Activated T-helper 17 cell treated with anti-CD3 and anti-CD28 coated beads, Interleukin-2, amount 50 U/mL, for 72 hours (primary cell): ENCODE measurements at places on chromosomes 2 and 18. TPM values are rescaled to one million over a fixed set of nuclear protein-coding genes. Genes with fewer than 3 reads are reported as not detected.

DNA sequence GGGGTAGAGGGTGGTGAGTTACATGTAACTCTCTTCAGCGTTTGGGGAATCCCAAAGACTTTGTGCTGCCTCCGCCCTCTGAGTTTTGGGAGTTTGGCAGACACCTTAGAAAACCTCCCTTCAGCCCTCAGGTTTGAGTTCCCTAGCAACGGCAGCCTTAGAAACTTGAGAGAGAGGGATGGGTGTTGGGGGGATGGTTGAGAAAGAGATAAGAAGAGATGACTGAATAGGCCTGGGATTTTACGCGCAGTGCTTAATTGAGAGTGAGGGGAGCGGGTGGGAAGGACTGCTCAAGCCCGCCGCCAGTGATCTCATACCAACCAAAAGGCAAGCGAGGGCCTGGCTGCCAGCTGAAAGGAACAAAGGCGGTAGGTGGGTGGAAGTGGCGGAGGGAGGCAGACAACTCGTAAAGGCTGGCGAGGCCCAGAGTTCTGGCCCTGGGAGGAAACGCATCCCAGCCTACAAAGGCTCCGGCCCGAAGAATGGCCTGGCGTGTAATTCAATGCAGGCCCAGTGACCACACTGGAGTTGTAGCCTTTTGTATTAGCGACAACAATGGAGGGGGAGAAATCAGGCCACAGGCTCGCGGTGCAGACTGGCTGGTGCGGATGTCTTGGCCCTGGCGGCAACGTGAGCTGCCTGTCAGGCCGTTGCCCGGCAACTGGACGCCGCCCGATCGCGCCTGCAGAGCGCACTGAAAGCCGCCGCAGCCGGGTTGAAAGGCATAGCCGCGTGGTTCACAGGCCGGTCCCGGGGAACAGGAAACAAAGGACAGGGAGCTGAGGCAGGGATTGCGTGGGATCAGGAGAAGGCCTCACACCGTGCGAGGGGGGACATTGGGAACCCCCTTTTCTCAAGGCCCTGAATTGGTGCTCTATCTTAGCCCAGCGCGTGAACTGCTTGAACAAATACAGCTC is 39.9 kb upstream of the DARS1 start:
- ATAC-seq: peak; percentile 63

DNA sequence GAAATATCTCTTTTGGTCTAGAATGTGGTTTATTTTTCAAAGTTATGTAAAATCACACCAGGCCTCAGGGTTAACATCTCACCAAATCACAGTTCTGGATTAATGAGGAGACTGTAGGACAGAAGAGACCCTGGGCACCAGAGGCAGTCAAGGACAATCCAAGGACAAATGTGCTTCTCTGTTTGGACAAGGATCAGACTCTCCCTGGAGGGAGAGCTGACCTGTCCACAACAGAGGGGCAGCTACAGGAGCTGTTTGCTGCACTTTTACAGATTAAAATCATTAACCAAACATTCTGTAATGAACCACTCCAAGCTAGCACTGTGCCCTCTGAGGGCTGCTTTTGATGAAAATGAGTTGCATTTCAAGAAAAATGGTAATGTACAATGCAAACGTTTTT is 690.6 kb upstream of the SLC8A1 start:
- no peak for ATAC-seq

GRCh38 chr2:222912117-222912516 is 51.3 kb downstream of the ACSL3 start:
- ATAC-seq: no peak

GRCh38 chr2:37671009-37671815 is at the start of gene CDC42EP3:
Gene CDC42EP3 (minus strand): TSS chr2:37671642. CDS start chr2:37646587, 25,055 bp downstream.
- peak; percentile 79 for ATAC-seq

- ATAC-seq: no peak
These were observed 87.8 kb downstream of the LRATD1 start for GRCh38 chr2:14720319-14720718.

DNA sequence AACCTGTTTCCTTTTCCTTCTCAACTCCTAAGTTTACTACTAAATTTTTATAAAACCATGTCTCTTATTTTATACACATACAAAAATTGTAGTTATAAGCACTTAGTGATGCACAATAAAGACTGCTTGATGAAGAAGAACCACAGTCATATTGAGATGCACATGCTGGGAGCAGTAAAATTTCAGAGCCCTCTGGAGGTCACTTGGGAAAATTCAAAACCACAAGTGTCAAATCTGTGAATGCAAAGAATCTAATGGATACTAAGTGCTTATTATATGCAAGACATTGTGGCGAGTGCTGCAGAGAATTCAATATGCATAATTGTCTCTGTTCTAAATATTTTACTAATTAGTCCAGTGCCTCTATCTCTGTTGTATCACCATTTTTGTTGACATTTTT is 180.5 kb downstream of the VWC2L start:
- ATAC-seq: no peak

GRCh38 chr2:190815226-190815625 is 65.4 kb upstream of the GLS start:
- no peak for ATAC-seq

DNA sequence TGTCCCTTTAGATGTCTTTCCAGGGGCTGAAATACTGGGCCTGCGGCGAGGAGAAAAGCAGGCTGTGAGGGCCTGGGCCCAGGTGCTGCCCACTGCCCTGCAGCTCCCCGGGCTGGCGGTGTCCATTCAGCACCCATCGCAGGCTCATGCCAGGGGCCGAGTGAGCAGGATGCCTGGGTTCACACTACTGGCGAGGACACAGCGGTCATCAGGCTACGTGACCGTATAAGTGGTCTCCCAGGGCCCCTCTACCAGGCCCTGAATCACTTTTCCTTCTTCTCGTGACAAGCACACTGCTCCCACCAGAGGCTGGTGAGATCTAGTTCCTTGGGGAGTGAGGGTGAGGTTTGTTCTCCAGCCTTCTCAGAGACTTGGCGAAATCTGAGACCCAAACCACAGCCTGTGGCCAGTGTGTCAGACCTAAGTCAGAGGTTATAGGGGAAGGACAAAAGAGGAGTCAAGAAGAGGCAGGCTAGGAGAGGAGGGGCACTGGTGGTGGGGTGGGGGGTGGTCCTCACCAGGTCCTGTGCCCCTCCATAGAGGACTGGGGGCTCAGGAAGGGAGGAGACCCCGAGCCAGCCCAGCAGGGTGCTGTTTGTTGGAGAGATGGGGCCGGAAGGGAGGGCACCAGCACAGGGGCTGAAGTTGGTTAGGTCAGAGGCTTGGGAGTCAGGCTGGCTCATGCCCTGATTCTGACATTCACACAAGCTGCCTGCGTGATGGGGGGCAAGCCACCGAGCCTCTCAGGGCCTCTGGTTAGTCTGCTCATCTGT is 6.6 kb upstream of the SEMA4C start:
- ATAC-seq: peak; percentile 39

DNA sequence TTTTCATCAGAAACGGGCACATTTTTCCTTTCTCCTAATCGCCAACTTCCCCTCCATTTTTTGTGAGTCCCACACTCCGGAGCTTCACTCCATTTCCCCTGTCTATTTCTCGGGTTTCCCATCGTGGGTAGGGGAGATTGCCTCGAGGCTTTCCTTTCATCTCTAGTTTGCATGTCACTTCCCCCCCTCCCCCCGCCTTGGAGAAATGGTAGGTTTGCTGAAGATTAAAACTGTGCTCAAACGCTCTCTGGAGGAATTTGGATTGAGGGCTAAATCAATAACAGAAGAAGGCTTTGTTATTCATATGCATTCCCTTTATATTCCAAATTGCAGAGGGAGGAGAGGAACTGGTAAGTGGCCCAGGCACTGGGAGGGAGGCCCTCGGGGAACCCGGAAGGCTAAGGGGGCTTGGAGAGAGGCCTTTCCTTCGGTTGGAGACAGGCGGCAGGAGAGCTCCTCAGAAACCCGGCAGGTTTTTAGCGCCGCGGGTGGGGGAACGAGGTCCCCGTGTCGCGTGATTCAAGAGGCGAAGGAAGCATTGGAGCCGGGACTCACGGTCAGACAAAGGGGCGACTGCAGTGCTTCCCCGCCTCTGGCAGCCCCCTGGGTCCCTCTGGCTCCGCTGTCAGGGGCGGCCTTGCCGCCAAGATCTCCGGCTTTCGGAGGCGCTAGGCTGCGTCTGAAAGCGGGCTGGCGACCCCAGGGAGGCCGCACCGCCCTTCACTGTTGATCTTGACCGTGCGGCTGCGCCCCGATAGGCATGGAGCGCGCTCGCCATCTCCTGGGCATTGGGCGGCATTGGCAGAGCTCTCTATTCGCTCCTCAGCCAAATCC is 2.4 kb upstream of the HOXD12 start:
- ATAC-seq: peak; percentile 38

DNA sequence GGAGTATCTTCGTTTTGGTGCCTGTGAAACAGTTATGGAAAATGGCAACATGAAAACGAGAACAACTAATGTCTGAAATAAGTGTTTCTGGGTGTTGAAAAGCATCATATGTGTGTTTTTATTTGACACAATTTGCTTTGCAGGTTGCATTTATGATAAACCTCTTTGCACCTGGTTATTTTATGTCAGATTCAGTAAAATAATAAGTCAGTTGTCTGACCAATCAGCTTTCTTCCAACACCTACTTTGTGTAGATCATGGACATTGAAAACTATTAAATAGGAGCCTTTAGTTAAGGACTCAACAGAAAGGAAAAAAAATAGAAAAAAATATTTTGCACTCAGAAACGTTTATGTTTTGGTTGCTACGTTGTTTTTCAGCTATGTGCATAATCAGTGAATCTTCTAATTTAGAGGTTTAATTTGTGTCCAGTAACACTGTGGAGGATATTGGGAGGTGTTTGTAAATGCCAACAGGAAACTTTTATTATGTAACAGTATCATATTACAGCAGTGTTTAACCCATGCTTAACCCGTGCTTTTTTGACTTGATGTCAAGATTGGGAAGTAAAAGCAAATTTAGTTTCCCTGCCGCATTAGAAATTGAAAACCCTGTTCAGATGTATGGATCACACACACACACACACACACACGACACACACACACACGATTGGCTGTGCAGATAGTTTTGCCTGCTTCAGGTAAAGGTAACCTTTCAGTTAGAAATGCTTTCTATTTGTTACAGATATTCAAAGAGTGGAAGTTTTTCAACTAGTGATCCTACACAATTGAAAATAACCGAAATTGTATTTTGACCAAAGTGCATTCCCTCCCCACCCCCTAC is 2.6 kb downstream of the PKP4 start:
- no peak for ATAC-seq

DNA sequence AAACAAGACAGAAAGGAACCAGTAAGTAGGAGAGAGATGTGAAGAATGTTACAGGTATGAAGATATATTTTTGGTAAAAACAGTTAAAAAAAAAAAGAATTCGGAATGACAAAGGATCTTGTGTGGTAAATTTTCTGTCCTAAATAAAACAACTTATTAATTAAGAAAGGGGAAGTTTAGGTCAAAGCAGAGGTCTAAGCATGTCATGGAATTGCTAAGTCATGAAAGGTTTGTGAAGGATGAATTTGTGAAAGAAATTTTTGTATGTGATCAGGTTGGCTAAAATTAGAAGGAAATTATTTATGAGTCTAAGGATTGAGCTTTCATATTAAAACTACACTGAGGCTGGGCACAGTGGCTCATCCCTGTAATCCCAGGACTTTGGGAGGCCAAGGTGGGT is 11.1 kb upstream of the ALPG start:
- ATAC-seq: no peak

DNA sequence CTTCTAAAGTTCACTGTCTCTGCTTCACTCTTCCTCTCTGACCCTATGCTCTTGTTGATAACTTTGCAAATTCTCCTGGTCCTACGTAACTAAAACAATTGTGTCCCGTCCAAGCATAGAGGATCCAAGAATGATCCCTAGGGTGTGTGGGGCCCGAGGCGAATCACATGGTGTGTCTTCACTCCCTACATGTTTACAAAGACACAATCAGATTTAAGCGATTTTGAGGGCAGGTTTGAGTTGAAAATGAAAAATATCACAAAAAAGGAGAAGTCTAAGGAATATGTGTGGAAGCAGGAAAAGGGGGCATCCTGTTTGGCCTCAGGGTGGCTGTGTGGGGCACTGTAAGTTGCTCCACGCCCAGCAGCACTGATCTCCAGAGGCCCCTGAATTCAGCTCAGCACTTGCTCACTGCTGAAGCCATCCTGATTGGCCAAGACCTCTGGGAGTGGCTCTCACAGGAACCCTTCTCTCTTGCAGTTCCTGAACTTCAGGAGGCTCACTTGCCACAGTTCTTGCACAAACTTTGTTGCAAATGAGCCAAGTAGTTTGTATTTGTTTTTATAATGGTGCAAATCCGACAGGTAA is 363.6 kb downstream of the ZNF521 start:
- ATAC-seq: no peak

- ATAC-seq: no peak
These were observed 28.3 kb upstream of the DNAJC27 start for GRCh38 chr2:25000036-25000435.

DNA sequence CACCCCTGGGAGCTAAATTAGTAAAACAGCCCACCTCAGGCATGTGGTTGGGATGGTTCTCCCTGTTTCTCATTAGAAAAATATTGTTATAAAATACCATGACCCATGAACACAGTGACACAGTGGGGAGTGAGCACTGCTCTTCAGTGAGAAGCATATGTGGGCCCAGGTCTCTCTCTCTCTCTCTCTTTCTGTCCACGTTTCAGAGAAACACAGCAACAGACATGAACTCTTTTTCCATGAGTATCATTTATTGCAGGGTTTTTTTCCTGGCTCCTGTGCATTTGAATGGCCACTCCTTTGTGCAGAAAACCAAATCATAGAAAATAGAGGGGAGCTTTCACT is 41.2 kb downstream of the CYRIA start:
- ATAC-seq: no peak

- ATAC-seq: no peak
These were observed 44.7 kb upstream of the KIDINS220 start for GRCh38 chr2:8882094-8882493.

- no peak for ATAC-seq
These were observed 48.8 kb upstream of the KCNE4 start for GRCh38 chr2:223003191-223003590.

GRCh38 chr2:204072443-204073324 is 136.1 kb downstream of the ICOS start:
- ATAC-seq: peak; percentile 83

DNA sequence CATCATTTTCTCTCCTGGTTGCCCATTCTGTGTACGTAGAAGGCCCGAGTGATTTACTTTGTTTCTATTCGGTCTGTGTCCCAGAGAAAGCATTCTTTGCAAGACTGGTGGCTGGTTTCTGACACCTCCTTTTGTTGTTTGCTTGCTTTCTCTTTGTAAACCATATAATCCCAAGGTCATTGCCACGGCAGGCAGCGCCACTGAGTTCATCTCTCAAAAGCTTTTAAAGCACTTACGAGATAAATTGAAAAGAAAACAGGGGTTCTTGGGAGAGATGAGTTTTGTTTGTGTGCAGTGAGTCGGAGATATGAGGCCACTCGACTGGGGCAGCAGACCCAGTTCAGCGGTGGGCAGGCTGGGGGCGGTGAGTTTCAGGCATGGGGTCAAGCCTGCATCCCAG is 137.6 kb downstream of the NCK2 start:
- ATAC-seq: no peak

DNA sequence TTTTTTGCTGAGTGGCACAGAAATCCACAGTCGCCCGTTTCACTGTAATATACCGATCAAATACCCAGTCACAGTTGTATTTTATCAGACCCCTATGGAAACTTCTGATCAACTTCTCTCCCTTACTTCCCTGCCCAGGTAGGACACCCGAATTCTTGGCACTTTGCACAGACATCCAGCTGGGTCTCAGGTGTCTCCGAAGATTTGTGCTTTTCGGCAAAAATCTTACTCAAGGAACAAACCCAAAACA is 596 bp downstream of the MREG start:
- no peak for ATAC-seq

GRCh38 chr2:159126432-159127022 is 158.1 kb downstream of the TANC1 start:
- ATAC-seq: no peak

TFCP2L1 gene
- total RNA-seq: 0.03 TPM

GPR155 gene
- 16.4 TPM for total RNA-seq

KCNK3 gene
- not detected for total RNA-seq
